Stimulated activated CD4-positive, alpha-beta T cell treated with anti-CD3 and anti-CD28 coated beads, Interleukin-4, amount 100 ng/mL, for 1 hour (primary cell): ENCODE measurements at places on chromosomes 3 and 15.

DNA sequence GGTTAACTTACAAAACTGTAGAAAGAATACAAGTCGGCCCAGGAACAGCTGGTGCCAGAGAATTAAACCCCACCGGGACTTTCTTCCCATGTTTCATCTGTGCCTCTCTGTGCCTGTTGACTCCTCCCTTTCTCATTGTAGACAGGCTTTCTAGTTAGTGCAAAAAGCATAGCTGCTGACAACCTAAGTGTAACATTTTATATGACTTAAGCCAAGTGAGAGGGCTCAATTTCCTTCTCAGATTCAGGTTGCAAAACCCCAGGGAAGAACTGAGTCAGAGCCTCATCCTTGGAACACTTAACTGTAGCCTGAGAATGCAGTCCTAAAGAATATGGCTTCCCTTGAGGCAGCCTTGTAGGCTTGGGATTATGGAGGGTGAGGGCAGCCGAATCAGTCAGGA, 302.5 kb upstream of the AZI2 start:
- DNase-seq = no peak

- DNase-seq = no peak
Observed at GRCh38 chr15:85276921-85277320, 103.5 kb upstream of the AKAP13 start.

- DNase-seq = no peak
Observed at GRCh38 chr3:109372639-109373038, 35.3 kb upstream of the DPPA4 start.

DNA sequence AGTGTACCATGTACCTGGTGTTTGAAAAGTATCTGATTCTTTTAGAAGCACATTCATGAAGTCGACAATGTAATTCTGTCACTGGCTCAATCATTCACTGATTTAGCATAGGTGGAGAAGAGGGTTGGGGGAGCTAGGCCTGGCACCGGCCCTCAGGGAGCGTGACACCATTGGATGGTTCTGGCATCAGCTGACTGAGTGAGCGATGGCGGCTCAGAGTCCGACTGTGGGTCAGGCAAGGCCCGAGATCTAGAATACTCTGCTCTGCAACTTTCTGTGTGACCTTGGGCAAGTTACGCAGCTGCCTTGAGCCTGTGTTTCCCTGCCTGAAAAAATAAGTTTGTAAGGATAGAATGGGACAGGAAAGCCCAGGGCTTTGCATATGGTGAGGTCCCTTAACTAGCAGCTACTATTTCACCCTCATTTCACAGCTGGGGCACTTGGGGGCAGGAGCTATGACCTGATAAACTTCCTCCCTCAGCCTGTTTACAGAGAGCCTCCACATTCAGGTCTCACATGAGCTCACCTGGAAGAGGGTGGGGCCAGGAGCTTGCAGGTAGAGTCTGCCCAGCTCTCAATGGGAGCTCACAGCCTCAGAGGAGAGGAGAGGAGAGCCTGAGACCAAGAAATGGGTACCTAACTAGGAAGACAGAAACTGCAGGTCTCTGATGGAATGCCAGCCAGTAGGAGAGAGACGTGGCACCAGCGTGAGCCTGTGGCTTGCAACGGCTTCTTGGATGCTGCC, 153.7 kb upstream of the TLE3 start:
- DNase-seq = no peak

DNA sequence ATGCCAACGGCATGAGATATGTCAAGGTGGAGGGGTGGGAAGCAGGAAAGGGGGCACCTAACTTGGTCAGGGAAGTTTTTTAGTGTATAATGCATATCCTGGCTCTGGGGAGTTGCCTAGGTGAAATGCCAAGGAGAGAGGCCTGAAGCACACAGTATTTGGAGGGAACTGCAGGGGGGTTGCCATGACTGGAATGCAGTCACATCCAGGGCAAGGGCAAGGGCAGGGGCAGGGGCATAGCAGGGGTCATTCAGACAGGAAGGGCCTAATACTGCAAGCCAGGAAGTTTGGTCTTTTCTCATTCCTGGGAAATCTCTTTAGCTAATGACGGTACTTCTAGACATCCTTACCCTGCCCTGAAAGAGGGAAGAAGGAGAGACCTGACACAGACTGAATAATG, 60.5 kb downstream of the MYRIP start:
- DNase-seq = no peak

- no peak for DNase-seq
Observed at GRCh38 chr3:151478335-151478697, 17.5 kb upstream of the IGSF10 start.

DNA sequence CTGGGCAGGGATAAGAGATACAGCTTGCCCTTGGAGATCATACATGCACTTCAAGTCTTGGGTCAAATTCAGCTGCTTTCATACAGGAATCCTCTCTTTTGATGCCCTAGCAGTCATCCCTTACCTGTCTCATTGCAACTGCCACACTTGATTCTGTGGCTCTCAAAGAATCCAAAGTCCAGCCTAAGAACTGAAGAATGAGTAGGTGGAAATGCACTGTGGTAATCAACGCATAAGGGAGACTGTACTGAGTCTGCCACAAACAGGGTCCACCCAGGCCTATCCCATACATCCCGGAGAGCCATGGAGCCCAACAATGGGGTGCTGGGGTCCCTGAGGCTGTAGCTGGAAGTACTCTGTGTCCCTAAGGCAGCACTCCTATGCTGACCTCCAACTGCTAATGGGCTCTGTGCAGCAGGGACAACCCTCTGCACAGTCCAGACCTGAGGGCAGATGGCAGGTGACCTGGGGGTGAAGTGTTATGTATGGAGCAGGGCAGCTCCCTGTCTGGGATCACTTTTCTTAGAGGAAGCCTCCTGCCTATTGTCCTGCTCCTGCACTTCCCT, 1.7 kb upstream of the VPS18 start:
- no peak for DNase-seq

DNA sequence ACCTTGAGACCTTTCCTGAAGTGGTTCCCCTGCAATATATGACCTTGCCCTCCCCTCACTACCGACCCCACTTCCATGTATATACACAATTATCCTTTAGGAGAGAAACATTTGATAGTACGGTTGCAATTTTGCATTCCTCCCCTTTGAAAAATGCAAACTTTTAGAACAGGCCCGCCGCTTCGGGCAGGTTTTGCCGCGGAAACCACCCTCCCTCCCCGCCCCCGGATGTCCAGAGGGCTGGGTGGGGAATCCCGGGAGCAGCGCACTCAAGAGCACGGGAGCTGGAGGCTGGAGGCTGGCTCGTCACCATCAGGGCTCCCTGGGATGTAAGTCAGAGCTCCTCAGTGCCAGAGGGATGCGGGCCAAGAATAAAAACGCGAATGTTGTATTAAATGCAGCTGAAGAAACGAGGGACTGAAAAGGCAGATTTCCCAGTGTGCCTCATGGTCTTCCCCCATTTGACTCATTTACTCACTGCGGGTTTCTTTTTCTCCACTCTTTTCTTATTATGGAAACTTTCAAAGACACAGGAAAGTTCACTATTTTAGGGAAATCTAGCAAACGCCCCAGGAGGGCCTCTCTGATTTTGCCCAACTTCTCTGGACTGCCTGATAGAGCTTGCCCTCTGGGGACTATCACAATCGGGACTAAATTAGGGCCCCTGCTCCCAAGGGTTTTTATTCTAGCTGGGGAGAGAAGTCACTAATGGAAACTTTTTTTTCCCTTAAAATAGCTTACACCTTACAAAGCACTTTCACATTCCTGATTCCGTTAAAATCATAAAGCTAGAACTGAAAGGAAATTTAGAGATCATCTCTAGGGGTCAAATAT, 2.9 kb upstream of the USP3 start:
- peak; percentile 38 for DNase-seq

- DNase-seq = no peak
Observed at GRCh38 chr3:39907981-39908380, 98.6 kb downstream of the MYRIP start.

DNA sequence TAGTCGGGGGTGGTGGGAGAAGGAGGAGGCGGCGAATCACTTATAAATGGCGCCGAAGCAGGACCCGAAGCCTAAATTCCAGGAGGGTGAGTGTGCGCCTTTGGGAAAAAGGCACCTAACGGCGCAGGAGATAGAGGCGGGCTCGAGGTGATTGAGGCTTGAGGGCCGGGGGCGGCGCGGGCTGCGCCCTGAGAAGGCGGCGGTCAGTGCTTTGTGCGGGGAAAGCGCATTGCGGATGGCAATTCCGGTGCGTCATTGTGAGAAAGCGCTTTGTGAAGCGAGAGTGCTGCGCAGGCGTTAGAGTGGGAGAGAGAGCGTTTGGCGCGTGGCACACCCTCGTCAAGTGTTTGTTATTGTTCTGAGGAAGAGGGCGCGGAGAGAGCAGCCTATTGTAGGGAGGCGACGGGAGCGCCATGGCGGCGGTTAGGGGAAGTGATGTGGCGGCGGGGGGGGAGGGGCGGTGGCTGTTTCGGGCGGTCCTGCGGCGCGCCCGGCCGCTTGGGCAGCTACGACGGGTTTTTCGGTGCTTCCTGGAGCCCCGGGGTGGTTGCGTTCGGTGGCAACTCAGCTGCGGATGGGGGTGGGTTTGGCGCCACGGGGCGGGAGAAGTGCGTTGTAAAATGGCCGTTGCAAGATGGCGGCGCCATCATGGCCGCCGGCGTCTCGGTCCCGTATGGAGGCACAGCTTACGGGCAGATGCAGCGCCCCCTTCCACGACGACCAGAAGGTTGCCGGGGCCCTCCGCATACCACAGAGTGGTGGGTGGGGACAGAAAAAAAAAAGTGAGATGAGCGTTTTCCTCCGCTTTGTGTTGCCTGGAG, 492 bp downstream of the MORF4L1 start:
- DNase-seq = peak; percentile 91

DNA sequence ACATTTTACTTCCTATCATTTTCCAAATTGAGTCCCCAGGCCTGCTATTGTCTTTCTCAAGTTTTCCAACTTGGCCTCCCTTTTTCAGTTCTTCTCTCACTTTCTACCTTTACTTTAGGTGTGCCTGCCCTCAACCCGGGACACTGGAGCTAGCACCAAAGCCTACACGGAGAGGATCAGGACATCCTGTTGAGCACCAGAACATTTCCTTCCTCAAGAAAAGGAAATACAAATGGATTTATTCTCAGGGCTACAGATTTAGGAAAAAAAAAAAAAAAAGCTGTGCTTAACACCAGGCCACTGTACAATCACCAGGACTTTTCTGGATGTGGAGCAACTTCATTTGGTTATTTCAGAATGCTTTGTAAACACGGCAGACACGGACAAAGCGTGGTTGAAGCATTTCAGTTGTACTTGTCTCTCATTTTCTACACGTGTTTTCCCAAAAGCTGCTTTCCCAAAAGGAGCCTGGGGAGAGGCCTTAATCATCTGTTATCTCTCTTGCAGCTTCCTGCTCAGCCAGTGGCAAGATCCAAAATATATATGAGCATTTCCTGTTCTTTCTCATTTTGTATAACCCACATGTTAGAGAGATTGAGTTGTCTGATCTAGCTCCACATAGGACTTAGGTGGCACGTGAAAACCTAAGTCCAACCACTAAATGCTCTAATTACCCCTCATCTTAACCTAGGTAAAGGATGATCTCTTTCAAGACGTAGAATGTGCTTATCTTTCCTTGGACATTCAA, 15.5 kb upstream of the ATP1B3 start:
- no peak for DNase-seq

GRCh38 chr3:48245136-48245535, 4.2 kb downstream of the ZNF589 start:
- no peak for DNase-seq

- no peak for DNase-seq
Observed at GRCh38 chr3:175447521-175447920, 588.4 kb downstream of the NAALADL2 start.
